GM18507 (cell line): ENCODE measurements at places on chromosomes 4 and X.

DNA sequence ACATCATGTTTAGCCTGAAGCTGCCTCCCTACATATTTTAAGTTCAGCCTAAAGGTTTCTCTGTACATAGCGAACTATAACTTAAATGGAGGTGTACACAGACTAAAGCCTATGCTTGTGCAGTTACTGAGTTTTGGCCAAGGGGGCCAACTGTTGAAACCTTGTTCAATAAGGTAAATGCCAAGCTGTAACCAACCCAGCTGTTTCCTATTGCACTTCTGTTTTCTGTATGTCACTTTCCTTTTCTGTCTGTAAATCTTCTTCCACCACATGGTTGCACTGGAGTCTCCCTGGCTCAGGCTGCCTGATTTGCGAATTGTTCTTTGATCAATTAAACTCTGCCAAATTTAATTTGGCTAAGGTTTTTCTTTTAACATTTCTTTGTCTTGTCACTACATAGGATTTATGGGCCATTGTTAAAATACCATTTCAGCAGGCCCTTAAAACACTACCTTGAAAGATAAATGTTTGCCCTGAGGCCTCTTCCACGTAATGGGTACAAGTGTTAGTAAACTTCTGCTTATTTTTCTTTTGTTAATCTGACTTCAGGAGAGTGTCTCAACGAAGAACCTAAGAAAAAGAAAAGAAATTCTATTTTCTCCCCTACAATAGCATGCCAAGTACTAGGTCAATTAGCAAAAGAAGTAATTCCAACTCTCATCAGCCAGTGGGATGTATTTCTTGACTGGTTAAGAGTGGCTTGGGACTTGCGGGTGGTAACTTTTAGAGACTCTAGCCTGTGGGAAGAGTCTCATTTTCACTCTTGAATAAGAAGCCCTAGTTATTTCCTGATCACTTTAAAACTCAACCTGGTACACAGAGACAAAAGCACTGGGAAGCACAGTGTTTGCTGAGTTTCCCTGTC is 45.7 kb upstream of the PRSS12 start:
- no peak for DNase-seq

- DNase-seq, result no peak
Measured at GRCh38 chr4:183403961-183404360, 40.5 kb upstream of the CDKN2AIP start.

- DNase-seq, result no peak
Measured at GRCh38 chr4:177403746-177404145, 38.5 kb downstream of the AGA start.

- DNase-seq, result no peak
Measured at GRCh38 chr4:81307991-81308390, 93.0 kb upstream of the PRKG2 start.

DNA sequence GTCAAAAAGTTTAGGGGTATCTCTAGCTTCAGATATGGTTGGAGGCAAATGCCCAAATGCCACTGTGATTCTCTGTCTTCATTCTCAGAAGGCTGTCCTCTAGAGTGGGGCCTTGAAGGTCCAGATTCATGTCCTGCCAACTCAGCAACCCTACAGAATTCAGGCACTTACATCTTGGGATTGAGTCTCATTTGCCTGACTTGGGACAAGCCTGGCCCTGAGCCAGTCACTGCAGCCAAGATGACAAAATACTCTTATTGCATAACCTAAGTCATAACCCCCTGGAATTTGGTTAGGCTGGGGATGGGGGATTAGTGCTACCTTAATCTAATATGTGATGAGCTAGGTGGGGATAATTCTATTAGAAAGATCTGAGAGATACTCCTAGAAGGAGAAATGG is 100.5 kb downstream of the AREG start:
- DNase-seq, result no peak

DNA sequence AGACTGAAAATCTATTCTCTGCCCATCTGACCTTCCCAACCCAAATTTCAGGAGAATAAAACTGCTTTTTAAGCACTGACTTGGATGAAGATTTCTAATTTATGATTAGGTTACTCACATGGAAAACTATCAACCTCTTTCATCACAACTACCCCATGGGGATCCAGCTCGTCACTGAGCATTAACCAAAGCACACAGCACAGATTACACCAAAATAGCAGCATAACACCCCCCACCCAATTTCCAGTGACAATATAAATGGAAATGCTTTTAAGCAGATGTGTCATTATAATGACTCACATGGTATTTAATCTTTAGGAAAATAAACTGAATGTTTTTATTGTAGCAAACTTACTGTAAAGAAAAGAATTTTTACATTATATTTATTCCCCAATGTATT is 9.7 kb downstream of the SERTM2 start:
- DNase-seq, result no peak

- DNase-seq, result no peak
Measured at GRCh38 chr4:170271723-170272122, 182.0 kb upstream of the AADAT start.

DNA sequence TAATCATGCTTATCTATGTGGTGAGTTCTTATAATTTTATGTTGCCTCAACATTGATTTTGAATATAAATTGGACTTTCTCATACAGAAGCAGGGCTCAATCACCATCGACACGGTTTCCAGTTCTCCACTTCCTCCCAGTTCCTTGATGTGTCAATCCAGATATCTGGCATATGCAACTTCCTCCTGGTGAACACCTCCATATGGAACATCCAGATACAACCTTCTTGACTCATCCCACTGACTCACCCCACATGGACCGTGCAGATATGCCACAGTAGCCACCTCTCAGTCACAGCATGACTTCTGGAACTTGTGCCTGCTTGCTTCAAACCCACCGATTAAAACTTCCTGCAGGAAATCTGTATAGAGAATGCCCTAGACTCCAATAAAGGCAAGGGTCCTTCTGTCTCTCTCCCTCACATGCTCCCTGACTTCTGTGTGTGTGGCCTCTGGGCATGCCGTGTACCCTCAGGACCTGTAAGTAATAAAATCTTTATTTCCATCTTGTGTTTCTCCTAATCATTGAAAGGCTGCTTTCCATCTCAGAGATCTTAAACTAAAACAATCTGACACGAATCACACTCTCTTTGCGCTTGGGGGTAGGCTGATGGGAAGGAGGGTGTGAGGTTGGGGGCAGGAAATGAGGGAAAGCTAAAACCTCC is 67.0 kb downstream of the HTRA3 start:
- no peak for DNase-seq

GRCh38 chr4:112284166-112284565 is 1.5 kb downstream of the TIFA start:
- DNase-seq, result no peak

GRCh38 chr4:140243278-140243753 is 89.3 kb upstream of the MAML3 start:
- peak; percentile 8 for DNase-seq

- no peak for DNase-seq
Measured at GRCh38 chr4:122616915-122617596, 3.8 kb downstream of the IL21 start.

- DNase-seq, result peak; percentile 50
Measured at GRCh38 chr4:119627267-119628255, 1.0 kb downstream of the PDE5A start.

- DNase-seq, result no peak
Measured at GRCh38 chr4:172011196-172011595, 198.0 kb downstream of the GALNTL6 start.

DNA sequence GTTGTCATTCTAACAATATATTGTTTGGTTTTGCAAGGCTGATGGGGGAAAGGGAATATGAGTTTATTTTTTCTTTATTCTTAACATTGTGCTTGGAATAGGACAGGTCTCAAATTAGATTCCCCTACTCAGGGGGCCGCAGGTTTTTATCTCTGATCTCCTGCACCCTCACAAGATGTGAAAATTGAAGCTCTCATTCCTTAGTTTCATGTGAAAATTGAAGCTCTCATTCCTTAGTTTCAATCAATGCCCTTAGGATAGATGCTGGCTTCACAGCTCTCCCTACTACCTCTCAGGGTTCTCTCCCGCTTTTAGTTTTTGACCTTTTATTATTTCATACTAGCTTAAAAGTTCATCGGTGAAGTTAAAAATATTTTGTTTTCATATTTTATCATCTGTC is 12.0 kb downstream of the NEIL3 start:
- DNase-seq, result no peak

DNA sequence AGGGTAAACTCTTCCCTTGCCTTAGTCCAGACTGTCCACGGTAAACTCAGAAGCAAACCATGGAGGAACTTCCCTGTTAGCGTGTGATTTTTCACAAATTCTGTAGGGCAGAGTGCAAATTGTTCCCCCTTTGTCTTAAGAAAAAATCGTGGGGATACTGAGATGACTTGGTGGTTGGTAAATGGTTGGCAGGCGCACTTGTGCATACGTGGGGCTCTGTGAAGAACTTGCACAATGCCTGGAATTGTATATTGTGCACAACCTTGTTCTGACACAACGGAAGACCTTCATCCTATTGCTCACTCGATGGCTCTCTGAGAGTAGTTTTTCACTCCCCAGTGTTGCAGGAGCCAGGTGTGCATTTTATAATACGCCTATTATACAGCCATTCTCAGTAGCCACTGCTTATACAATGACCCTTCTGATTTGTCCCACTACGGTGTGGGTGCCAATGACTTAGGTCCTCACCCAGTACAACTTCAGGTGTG is 150.0 kb downstream of the SPRY1 start:
- no peak for DNase-seq

GRCh38 chr4:33959519-33959918 is 2284.8 kb downstream of the ARAP2 start:
- DNase-seq, result no peak
